ENCODE measurements at places on chromosomes 7 and 10.

GRCh38 chr10:78053211-78053868 is 19.7 kb downstream of the RPS24 start:
- DNase-seq, result no peak

DNA sequence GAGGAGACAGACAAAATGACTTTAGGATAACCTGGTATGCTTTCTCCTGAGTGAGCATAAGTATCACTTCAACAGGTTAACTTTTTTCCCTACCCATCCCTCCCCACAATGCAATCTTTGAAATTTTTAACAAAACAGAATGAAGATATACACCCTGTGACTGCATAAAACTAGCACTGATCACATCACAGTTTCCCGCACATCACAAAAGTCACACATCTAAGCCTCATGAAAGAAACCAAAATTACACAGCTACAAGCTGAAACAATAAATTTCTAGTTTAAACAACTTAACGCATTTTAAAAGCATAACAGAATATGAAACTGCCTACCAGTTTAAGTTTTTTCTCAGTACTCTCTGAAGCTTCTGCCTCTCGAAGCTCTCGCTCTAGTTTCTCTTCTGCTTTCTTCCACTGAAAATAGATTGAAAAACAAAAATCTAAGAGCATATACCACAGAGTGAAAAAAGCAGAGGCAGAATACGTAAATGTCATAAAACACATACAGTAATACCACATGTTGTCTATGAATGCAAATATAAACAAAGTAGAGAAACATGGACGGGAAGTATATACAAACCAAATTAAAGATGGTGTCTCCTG is 18.1 kb downstream of the NOC3L start:
- no peak for DNase-seq

- no peak for DNase-seq
Measured at GRCh38 chr7:69676247-69676646, 78.0 kb downstream of the AUTS2 start.

DNA sequence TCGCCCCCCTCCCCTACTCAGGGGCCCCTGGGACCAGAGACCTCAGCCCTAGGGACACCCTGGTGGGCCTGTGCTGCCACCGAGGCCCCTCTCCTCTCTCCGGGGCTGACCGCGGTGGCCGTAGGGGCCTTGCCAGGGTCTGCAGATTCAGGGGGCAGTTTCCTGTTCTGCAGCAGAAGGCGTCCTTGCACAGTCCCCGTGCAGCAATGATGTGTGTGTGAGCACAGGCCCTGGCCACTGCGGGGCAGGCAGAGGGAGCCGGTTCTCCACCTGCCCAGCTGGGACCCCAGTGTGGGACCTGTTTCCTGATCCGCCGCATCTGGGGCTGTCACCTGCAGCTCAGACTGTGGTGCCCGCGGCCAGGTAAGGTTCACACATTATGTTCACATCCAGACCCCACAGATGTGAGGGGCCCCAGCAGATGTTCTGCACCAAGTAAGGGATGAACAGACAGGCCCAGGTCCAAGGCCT is 60.7 kb upstream of the DNAJB6 start:
- no peak for DNase-seq

GRCh38 chr10:43135064-43135463 is 3.2 kb upstream of the CSGALNACT2 start:
- no peak for DNase-seq

- no peak for DNase-seq
Measured at GRCh38 chr10:115049960-115050359, 43.2 kb upstream of the ATRNL1 start.

- no peak for DNase-seq
Measured at GRCh38 chr10:120945801-120946302, 94.7 kb downstream of the WDR11 start.

DNA sequence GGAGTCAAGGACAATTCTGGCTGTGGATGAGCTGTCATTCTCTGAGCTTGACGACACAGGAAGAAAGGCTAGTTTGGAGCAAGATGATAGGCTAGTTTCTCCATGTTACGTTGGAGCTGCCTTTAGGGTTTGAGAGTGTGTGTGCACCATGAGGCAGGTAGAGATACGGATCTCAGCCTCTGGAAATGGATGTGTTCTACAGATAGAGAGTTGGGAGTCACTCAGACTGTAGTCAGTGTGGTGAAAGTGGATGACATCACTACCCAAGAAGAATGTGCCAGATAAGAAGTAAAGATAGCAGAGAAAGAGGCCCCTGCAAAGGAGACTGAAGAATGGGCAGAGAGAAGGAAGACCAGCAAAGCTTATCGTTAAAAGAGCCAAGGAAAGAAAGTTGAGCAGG is 42.4 kb downstream of the PNLIPRP3 start:
- no peak for DNase-seq

GRCh38 chr7:133997463-133997862 is 129.7 kb upstream of the LRGUK start:
- DNase-seq, result no peak

GRCh38 chr7:130733931-130734814 is at the start of gene KLF14:
Gene KLF14 (minus strand): TSS chr7:130734207. CDS start chr7:130734033, 174 bp downstream.
- DNase-seq, result no peak

GRCh38 chr7:5448378-5449037 is 24.9 kb upstream of the TNRC18 start:
- no peak for DNase-seq
